NCI-H1436 treated with DMSO at 0.1 percent for 48 hours (cell line): ENCODE measurements at places on chromosomes 12 and 14.

DNA sequence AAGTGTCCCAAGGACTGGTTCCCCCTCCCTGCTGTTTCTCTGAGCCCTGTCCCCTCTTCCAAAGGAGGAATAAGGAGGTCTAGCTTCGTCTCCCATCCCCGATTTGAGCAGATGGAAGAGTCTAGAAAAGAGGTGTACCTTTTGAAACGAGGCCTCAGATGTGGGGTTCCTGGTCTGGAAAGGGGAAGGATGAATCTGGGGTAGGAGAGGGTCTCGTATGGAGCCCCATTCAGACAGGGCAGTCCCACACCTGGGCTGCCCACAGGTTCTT is 13.3 kb downstream of the MEG3 start:
- DNase-seq = no peak

GRCh38 chr12:113083863-113084435 is 27.4 kb downstream of the DTX1 start:
- DNase-seq = no peak

DNA sequence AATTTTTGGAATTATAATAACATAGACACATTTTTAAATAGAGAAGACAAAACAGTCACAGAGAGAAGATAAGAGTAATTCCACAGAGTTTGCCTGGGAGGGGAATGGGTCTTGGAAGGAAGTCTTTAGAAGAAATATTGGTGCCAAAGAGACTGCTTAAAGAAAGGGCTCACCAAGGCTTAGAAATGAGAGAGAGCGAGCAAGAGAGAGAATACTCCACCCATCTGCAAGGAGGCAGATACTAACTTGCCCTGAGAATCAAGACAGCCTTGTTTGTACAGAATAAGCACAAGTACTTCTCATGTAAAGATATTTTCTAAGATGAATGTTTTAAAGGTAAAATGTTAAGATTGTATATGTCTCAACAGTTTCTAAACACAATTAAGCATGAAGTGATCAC is 165.5 kb downstream of the SLC38A4 start:
- no peak for DNase-seq

- no peak for DNase-seq
Observed at GRCh38 chr12:44287545-44287944, 451.7 kb downstream of the TMEM117 start.

DNA sequence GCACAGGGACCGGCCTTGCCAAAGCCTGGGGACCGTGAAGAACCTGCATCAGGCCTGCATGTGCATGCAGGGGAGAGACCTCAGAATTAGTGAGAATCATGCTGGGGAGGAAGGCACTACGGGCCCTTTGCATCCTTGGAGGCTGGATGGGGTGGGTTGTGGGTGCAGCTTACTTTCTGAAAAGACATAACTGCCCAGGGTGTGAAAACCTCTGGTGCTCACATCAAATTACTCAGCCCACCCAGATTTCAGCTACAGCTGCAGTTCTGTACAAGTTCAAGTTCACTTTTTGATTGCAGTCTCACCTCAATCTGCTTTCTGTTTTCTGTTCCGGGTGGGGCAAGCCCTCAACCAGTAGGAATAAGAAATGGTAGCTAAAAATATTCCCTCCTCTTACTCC is 130.6 kb downstream of the SLC15A4 start:
- DNase-seq = no peak

- DNase-seq = no peak
Observed at GRCh38 chr12:24378548-24379407, 429.3 kb upstream of the SOX5 start.

DNA sequence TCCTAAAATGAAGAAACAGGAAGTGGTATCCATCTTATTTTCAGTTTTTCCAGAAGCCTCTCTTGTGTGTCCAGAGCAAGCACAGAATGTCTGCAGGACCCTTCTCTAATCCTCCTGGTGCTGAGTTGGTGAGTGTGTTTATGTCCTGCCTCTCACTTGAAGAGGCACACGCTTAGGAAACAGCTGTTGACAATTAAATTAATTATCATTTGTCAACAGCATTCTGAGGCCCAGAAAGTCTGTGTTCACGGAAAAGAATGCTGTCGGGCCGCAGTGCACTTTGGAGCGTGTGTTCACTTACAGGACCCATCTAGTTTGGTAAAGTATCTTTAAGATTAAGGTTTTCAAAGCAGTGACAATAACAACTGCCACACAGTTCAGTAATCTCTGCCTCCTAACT is 70.5 kb downstream of the LMNTD1 start:
- DNase-seq = no peak

DNA sequence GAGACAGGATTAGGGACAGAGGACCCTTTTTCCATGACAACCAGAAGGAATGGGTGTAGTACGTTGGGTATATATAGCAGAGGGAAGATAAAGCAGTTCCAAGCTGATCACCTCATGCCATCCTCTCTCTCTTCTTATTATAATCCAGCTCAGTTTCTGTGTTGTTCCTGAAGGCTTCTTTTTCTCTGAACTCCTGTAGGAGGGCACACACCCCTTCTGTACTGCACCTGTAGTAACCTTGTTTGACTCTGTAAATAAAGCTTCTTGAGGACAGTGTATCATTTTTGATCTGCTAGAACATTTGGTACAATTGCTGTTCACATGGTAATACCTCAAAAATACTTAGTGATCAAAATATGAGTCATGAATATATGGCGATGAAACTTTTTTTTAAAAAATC is 33.5 kb downstream of the HELB start:
- no peak for DNase-seq

- no peak for DNase-seq
Observed at GRCh38 chr14:66965831-66966230, 223.4 kb upstream of the GARIN2 start.

DNA sequence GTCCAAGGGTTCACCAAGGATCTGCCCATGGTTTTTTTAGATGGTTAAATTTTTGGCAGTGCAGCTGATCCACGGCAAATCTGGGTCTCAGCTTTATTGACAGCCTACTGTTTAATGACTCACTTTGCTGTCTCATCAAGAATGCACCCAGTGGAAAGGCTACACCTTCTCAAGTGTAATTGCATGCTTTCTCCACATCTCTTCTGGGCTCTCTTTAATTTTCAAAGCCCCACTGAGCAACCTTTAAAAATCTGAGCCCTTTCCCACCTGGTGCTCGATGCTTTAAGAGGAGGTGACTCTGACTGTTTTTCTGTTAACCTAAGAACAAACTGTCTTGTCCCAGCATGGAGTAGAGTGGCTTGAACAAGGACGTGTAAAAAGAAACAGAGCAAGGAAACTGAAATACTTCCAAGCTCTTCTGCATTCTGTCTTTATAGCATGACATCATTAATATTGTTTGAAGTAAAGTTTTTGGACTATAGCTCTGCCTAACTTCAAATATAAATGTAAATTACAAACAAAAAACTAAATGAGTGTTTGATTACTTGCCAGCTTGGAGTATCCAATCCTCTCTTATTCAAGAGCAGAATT is 214.2 kb upstream of the KRR1 start:
- no peak for DNase-seq

- DNase-seq = peak; percentile 38
Observed at GRCh38 chr12:67355428-67356379, 86.5 kb downstream of the CAND1 start.
